ENCODE measurements at places on chromosomes 7 and 10. TPM values are rescaled to one million over a fixed set of nuclear protein-coding genes. Genes with fewer than 3 reads are reported as not detected.

The FLNC gene
- 24.6 TPM for total RNA-seq

The GPC2 gene
- 5.6 TPM for total RNA-seq

The PDE6C gene
- not detected for total RNA-seq

The MET gene
- 4.0 TPM for total RNA-seq

The ARHGAP19 gene
- total RNA-seq, result 7.7 TPM

The SKIDA1 gene
- 3.7 TPM for total RNA-seq

The NRCAM gene
- 14.8 TPM for total RNA-seq

The COL17A1 gene
- 0.42 TPM for total RNA-seq

The GRID2IP gene
- 0.40 TPM for total RNA-seq

The SH2D4B gene
- not detected for total RNA-seq

The PAX4 gene
- not detected for total RNA-seq

The INMT gene
- 24.4 TPM for total RNA-seq

The KIFBP gene
- 21.2 TPM for total RNA-seq

The TMEM273 gene
- 17.1 TPM for total RNA-seq

GRCh38 chr10:129135624-129136023 is 331.4 kb upstream of the MGMT start:
- no peaks in the 10 kb centered on the region for H3K27me3 ChIP-seq
- no peak for DNase-seq
- H3K4me1 ChIP-seq, result no peaks in the 10 kb centered on the region
- no peak overlapping the region for H3K4me3 ChIP-seq

- DNase-seq, result no peak
- no peaks in the 10 kb centered on the region for H3K27me3 ChIP-seq
- H3K4me1 ChIP-seq, result no peaks in the 10 kb centered on the region
- H3K4me3 ChIP-seq, result no peak overlapping the region
- H3K27ac ChIP-seq, result no peak overlapping the region
- H3K36me3 ChIP-seq, result no peaks in the 10 kb centered on the region
Observed at GRCh38 chr10:70982443-70982842, 94.1 kb upstream of the PCBD1 start.

GRCh38 chr7:114212721-114213429 is 201.7 kb upstream of the FOXP2 start:
- DNase-seq, result no peak
- no peak overlapping the region for H3K27ac ChIP-seq
- H3K4me3 ChIP-seq, result no peak overlapping the region
- H3K27me3 ChIP-seq, result no peaks in the 10 kb centered on the region
- H3K4me1 ChIP-seq, result no peaks in the 10 kb centered on the region

GRCh38 chr10:123759501-123760031 is 93.4 kb downstream of the GPR26 start:
- H3K27me3 ChIP-seq, result no peaks in the 10 kb centered on the region
- H3K4me3 ChIP-seq, result no peak overlapping the region
- no peaks in the 10 kb centered on the region for H3K4me1 ChIP-seq
- H3K27ac ChIP-seq, result no peak overlapping the region
- no peak for DNase-seq
- no peaks in the 10 kb centered on the region for H3K36me3 ChIP-seq

DNA sequence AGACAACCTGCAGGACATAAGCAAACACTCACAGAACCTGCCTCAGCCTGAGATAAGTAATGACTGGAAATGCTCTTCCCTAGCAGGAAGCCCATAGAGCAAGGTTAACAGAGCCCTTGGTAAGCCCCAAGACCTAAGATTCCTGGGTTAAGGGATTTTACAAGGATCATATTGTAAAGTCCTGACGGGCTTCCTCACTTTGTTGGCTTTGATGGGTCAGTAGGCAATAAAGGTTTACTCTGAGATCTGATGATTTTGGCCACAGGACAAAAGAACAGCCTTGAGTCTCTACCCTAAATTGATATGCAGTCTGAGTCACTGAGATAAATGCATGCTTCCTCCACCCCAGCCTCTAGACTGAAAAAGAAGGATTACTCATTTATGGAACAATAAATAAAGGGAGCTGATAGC is 270.8 kb downstream of the HTR7 start:
- H3K36me3 ChIP-seq, result no peaks in the 10 kb centered on the region
- H3K4me3 ChIP-seq, result no peak overlapping the region
- H3K27me3 ChIP-seq, result no peaks in the 10 kb centered on the region
- H3K4me1 ChIP-seq, result no peaks in the 10 kb centered on the region
- H3K27ac ChIP-seq, result no peak overlapping the region

GRCh38 chr10:12418725-12419261 is 69.4 kb downstream of the CAMK1D start:
- H3K4me3 ChIP-seq, result no peak overlapping the region
- no peaks in the 10 kb centered on the region for H3K27me3 ChIP-seq
- H3K27ac ChIP-seq, result no peak overlapping the region
- H3K36me3 ChIP-seq, result no peaks in the 10 kb centered on the region

GRCh38 chr10:4533621-4534020 is 292.4 kb upstream of the AKR1E2 start:
- H3K27me3 ChIP-seq, result no peaks in the 10 kb centered on the region
- H3K4me3 ChIP-seq, result no peak overlapping the region
- no peak for DNase-seq
- H3K4me1 ChIP-seq, result no peaks in the 10 kb centered on the region
- no peak overlapping the region for H3K27ac ChIP-seq
- no peaks in the 10 kb centered on the region for H3K36me3 ChIP-seq

DNA sequence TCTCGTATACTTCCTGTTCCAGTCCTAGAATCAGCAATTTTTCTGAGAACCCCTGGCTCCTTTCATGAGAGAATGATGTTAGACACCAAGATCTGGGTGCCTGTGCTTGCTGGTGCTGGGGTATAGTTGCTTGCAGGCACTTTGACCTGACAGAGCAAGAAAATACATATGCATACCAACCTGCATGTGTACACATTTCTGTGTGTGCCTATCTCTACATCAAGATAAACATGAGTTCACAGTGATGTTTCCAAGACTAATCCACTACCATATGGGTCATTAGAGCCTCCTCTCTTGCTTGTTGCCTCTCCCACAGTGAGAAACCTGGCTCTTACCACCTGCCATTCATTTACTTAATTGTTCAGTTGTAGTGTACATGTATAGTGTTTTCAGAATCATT is 229.1 kb upstream of the IGFBP3 start:
- peaks cover 4% of the 10 kb centered on the region for H3K4me1 ChIP-seq
- H3K27ac ChIP-seq, result no peak overlapping the region
- no peak overlapping the region for H3K4me3 ChIP-seq
- H3K27me3 ChIP-seq, result no peaks in the 10 kb centered on the region
- DNase-seq, result no peak

DNA sequence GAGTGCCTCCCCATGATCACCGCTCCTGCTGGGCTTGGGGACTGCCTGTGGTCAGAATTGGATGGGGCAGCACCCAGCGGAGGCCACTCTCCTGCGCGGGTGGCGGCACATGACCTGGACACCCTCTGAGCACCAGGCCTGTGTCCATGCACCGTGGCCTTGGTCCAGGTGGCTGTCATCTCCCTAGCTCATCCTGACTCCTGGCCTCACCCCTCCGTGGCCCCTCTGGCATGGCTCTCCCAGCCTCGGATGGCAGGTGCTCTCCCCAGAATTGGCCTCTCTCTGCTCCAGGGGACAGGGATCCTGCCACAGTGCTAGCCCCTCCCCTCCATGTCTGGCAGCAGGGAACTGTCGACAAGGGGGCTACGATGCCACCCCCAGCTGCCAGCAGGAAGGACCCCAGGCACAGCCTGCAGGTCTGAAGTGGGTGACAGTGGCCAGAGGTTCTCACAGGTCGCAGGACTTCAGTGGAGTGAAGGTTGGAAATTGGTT is 37.2 kb upstream of the BTBD16 start:
- no peak overlapping the region for H3K27ac ChIP-seq
- DNase-seq, result no peak
- no peaks in the 10 kb centered on the region for H3K27me3 ChIP-seq
- H3K4me1 ChIP-seq, result no peaks in the 10 kb centered on the region
- H3K36me3 ChIP-seq, result no peaks in the 10 kb centered on the region
- no peak overlapping the region for H3K4me3 ChIP-seq

DNA sequence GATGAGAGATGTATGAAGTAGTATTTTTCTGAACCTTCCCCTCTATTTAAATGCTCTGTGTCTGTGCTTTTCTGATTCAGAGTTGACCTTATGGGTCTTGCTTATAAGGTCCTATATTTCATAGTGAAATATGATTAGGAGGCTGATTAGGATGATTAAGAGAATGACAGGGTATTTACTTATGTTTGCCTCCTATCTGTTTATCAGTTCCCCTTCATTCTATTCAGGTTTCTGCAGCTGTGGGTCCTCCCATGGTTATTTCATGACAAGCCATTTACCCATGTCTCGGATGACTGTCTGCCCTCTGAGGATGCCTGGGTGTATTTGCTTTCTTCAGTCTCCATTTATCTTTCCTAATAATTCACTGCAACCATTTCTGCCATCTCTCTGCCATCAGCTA is 16.9 kb downstream of the RPA3 start:
- DNase-seq, result no peak
- H3K36me3 ChIP-seq, result no peaks in the 10 kb centered on the region
- no peak overlapping the region for H3K4me3 ChIP-seq
- no peaks in the 10 kb centered on the region for H3K27me3 ChIP-seq

- no peak for DNase-seq
- no peak overlapping the region for H3K27ac ChIP-seq
- H3K4me3 ChIP-seq, result no peak overlapping the region
Observed at GRCh38 chr10:60967260-60967659, 23.3 kb upstream of the RHOBTB1 start.

DNA sequence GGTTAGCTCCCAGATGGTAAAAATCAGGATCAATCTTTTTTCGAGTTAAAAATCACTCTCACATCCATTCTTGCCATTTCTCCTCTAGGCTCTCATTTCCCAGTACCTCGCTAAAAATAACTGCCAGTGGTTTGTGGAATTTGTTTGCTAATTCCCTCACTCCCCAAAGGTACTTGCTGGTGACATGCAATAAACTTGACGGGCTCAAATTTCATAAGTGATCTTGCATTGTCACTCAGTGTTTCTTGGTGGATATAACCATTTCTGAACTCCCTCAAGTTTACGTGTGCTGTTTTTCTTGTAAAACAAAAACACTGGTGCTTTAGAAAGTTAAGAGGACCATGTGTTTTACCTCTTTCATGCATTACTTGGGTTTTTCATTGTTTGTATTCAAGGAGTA is 399.2 kb upstream of the MKI67 start:
- H3K4me1 ChIP-seq, result peaks cover 1% of the 10 kb centered on the region
- no peaks in the 10 kb centered on the region for H3K36me3 ChIP-seq
- H3K27ac ChIP-seq, result no peak overlapping the region
- DNase-seq, result no peak

DNA sequence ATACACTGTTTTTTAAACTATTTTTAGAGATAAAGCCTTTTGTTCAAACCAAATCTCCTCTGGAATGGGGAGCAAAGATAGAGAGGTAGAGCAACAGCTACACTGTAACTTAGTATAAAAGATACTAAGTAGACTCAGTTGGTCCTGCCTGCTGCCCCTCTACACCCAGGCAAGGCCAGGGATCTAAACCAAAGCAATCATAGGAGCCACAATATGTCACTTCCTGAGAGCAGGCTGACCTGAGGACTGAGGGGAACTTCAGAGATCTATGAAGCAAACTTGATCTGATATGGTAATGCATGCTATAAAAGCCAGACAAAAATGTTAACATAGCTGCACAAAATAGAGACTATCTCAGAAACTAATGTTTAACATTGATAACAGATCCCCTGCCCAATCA is 7.0 kb upstream of the TRDMT1 start:
- no peak overlapping the region for H3K27ac ChIP-seq
- no peaks in the 10 kb centered on the region for H3K27me3 ChIP-seq
- no peak for DNase-seq

GRCh38 chr10:119725828-119726675 is at the start of gene INPP5F:
INPP5F (plus strand) TSS chr10:119726050; CDS start chr10:119726263, 213 bp downstream.
- peak within 1 kb of the TSS; percentile 70 for H3K27ac ChIP-seq
- H3K27me3 ChIP-seq, result no peaks in the 10 kb centered on the region
- H3K4me1 ChIP-seq, result peaks cover 3% of the 10 kb centered on the region
- peak; percentile 99 for DNase-seq
- no peaks in the 10 kb centered on the region for H3K36me3 ChIP-seq
- peak within 1 kb of the TSS; percentile 95 for H3K4me3 ChIP-seq

DNA sequence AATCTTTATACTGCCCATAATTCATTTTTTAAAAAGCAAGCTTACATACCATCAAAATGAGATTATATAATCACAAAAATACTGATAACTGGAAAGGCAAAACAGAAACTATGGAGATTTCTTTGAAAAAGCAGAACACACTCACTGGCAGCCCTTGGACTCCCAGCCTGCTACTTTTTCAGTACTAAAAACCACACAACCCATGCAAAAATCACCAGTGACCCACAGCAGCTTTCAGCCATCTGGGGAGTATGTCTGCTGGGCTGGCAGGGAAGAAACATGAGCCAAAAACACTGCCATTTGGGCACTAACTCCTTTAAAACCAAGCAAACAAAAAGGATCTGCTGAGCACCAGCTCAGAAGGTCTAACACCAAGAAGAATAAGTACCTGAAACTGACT is 80.0 kb upstream of the DDC start:
- DNase-seq, result no peak
- H3K4me1 ChIP-seq, result peaks cover 5% of the 10 kb centered on the region
- H3K27ac ChIP-seq, result no peak overlapping the region
- no peaks in the 10 kb centered on the region for H3K27me3 ChIP-seq

GRCh38 chr7:21426286-21427181 is 1.3 kb upstream of the SP4 start:
- no peaks in the 10 kb centered on the region for H3K36me3 ChIP-seq
- peak overlapping the region; percentile 48 for H3K4me3 ChIP-seq
- H3K27ac ChIP-seq, result no peak overlapping the region
- no peaks in the 10 kb centered on the region for H3K27me3 ChIP-seq
- no peak for DNase-seq
- peaks cover 8% of the 10 kb centered on the region for H3K4me1 ChIP-seq

DNA sequence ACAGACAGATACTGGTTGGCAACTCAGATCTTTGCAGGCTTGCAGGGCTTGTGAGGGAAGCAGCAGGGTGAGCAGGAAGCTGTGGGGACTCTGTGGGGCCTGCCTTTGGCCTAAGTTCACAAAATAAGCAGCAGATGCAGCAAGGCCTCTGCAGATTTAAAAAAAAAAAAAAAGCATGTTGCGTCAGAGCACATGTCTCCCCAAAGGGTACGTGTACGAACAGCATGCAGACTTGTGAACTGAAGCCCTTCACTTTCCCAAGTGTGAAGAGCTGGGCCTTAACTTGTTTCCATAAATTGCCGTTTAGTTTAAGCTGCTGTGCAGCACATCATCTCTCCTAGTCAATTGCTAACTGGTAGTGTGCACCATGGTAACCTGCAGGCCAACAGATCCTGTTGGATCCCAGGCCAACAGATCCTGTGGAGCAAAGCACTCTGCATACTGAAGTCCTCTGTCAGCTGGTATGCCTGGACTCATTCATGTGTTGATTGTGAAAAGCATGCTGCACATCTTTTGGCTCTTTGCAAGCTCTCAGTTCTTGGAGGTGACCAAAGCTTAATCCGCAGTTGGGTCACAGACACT is 10.8 kb upstream of the XPNPEP1 start:
- H3K27me3 ChIP-seq, result no peaks in the 10 kb centered on the region
- H3K27ac ChIP-seq, result no peak overlapping the region
- H3K36me3 ChIP-seq, result no peaks in the 10 kb centered on the region
- no peaks in the 10 kb centered on the region for H3K4me1 ChIP-seq

- H3K27ac ChIP-seq, result no peak within 1 kb of the TSS
- peaks cover 2% of the 10 kb centered on the region for H3K27me3 ChIP-seq
Observed at GRCh38 chr10:133087679-133088178, at the start of gene ADGRA1. ADGRA1 (plus strand) TSS chr10:133087924; CDS start chr10:133088910, 986 bp downstream.

All from ovary (tissue), 10 donors.